ENCODE measurements at places on chromosomes 16 and 17. TPM values are rescaled to one million over a fixed set of nuclear protein-coding genes. Genes with fewer than 3 reads are reported as not detected.

Gene NLGN2
- total RNA-seq = 10.7 TPM

Gene GPRC5C
- 9.1 TPM for total RNA-seq

Gene JPT1
- total RNA-seq = 99.0 TPM

Gene SULT1A2
- under 0.01 TPM for total RNA-seq

Gene SDK2
- 0.11 TPM for total RNA-seq

Gene RCVRN
- not detected for total RNA-seq

Gene NHERF2
- total RNA-seq = 17.7 TPM

Gene ST6GALNAC2
- 0.89 TPM for total RNA-seq

Gene EMP2
- 9.7 TPM for total RNA-seq

Gene DPEP2
- not detected for total RNA-seq

Gene FZD2
- total RNA-seq = 11.2 TPM

Gene PRPF8
- 125 TPM for total RNA-seq

Gene STH
- not detected for total RNA-seq

Gene MT3
- 0.44 TPM for total RNA-seq

Gene ARL5C
- total RNA-seq = not detected
